Activated CD4-positive, alpha-beta T cell treated with anti-CD3 and anti-CD28 coated beads for 1 hour (primary cell): ENCODE measurements at places on chromosomes 6 and 20.

GRCh38 chr6:131067521-131067920 lies 4.5 kb upstream of the EPB41L2 start:
- no peak for DNase-seq

- DNase-seq, result no peak
Observed at GRCh38 chr6:166045173-166045859, 122.3 kb downstream of the TBXT start.

GRCh38 chr6:109872968-109873545 lies 105.1 kb upstream of the GPR6 start:
- DNase-seq, result no peak

DNA sequence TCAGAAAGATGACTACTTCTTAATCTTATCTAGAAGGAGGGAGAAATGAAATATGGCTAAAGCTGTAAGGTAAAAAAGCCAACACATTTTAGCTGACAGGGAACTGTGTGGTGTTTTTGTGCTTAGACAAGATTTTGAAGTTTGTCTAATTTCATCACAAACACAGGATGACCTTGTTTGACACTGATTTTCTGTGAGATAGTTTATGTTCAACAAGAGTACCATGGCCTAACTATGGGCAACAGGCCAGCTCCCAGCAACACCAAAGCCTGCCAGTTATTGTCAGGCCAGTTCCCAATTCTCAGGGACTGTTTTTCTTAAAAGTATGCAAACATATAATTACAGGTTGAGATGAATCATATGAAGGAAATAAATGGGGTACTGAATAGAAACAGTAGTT lies 5.5 kb upstream of the ABCF1 start:
- no peak for DNase-seq

- no peak for DNase-seq
Observed at GRCh38 chr6:138909975-138910374, 78.1 kb downstream of the REPS1 start.

DNA sequence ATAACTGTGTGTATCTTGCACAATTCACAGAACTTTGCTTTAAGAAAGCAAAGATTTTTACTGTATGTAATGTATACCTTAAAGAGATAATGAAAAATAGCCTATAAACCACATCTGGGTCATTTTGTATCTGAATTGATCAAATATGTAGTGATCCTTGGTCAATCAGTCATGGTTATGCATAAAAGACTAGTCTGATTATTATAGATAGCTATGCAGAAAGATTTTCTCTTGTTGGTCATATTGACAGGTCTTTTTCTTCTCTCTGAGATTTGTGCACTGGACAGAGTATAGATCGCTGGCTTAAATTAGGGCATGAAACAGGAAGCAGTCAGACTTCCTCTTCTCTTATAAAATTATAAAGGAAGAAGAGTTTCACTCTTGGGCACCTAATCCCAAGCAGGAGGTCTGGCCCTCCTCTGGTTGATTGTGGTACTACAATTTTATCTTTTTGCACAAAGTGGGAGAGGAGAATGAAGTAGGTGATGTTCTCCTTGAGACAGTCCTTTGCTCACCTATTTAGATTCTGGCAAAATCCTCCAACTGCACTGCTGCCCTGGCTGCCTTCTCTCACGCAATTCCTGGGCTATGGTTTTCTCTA lies 380.9 kb upstream of the RGS17 start:
- DNase-seq, result no peak

GRCh38 chr20:23928788-23929187 lies 49.2 kb upstream of the CST5 start:
- no peak for DNase-seq

DNA sequence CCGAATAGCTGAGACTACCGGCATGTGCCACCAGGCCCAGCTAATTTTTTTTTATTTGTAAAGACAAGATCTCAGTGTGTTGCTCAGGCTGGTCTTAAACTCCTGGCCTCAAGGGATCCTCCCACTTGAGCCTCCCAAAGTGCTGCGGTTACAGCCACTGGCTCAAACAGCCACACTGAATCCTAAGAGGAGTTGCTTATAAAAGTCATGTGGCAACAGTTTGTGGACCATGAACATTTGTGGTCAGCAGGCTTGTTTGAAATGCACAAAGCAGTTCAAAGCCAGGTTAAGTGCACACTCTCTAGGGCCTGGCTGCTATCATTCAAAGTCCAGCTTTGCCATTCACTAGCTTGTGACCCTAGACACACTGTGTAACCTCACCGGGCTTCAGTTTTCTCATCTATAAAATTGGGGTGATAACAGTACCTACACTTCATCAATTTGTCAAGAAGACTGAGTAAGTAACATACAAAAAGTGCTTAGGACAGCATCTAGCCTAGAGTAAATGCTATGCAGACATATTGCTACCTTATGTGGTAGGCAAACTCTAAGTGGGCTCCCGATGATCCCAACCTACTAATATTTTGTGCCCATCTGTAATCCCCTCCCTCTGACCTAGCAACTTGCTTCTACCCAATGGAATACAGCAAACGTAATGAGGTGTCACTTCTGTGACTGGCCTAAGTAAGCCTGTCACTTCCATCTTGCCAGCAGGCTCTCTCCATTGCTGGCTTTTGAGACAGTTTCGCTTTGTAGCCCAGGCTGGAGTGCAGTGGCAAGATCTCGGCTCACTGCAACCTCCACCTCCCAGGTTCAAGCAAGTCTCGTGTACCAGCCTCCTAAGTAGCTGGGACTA lies 122.9 kb downstream of the ZMYND8 start:
- no peak for DNase-seq

- DNase-seq, result no peak
Observed at GRCh38 chr6:26044140-26045064, 42.8 kb upstream of the HFE start.

GRCh38 chr6:130426066-130426721 lies 60.4 kb downstream of the TMEM200A start:
- no peak for DNase-seq

DNA sequence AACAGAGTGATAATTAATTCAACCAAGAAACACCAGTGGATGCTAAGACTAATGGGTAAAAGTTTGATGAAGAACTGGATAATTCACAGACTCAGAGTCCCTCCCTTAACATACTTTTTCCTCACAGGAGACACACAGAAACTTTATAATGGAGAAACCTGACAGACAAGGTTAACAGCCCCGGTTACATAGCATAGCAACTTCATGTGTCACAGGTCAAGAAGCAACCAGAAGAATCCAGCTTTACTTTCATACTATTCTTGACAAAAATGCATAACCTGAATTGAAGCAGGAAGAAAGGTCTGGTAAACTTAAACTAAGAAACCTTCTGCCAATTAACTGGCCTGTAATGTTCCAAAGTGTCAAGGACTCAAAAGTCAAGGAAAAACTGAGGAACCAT lies 375.9 kb downstream of the RNF144B start:
- no peak for DNase-seq

- DNase-seq, result no peak
Observed at GRCh38 chr6:132023490-132023889, 72.3 kb upstream of the CCN2 start.

GRCh38 chr20:51378171-51378928 lies 164.2 kb downstream of the NFATC2 start:
- no peak for DNase-seq

DNA sequence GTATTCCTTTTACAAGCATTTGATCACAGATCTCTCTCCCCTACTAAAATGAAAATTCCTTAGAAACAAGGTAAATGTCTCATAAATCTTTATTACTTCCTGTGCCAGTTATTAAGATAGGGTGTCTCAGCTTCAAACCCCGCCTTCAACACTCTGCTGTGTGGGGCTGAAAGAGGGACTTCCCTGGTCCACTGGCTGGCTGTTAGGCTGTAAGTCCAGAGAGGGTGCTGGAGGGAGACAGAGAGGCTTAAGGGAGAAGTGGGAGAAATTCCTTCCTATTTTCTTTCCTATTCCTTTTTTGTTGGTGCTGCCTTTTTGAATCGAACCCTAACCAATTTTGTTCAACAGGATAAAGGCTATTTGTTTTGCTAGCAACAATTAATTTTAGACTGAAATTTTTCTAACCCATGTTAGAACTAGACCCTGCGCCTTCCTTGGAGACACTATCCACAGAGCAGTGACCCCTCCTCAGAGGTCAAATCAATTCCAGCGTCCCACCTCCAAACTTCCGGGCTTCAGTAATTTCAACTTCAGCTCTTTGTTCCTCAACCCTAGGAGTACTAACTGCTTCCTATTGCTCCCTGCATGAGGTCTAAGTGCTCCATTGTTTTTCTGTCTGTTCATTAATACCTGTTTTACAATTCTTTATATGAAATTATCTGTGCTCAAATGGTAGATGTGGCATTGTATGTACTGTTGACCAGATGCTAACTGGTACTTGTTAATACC lies 207.5 kb upstream of the OPRM1 start:
- no peak for DNase-seq
